T follicular helper cell (primary cell): ENCODE measurements at places on chromosomes 11 and 22.

DNA sequence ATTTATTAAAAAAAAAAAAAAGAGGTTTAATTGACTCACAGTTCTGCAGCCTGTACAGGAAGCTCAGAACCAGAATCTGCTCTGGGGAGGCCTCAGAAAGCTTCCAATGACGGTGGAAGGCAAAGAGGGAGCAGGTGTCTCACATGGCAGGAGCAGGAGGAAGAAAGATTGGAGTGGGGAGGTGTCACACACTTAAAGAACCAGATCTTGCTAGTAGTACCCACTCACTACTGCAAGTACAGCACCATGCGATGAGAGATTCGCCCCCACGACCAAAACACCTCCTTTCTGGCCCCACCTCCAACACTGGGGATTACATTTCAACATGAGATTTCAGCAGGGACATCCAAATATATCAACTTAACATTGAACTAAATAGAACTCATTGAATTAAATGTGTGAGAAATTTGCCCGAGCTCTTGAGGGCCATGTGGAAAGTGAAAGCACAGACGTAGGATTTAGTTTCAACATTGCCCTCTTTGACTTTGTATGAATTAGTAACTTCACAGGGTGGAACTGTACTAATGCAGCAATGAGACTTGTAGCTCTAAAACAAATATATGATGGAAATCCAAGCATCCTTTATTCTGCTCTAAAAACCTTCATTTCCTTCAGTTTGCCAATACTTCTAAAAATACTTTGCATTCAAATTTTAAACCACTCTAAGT, 628.2 kb downstream of the FAM181B start:
- DNase-seq = no peak

GRCh38 chr22:23008896-23009295, 61.4 kb upstream of the GNAZ start:
- no peak for DNase-seq

GRCh38 chr11:112884012-112884767, 77.0 kb upstream of the NCAM1 start:
- DNase-seq = no peak

GRCh38 chr11:57158599-57158998, 23.2 kb upstream of the LRRC55 start:
- DNase-seq = no peak
